Endothelial cell of coronary artery (primary cell): ENCODE measurements at places on chromosomes 3 and 15. TPM values are rescaled to one million over a fixed set of nuclear protein-coding genes. Genes with fewer than 3 reads are reported as not detected.

Gene MAP4
- total RNA-seq: 56.0 and 83.9 TPM in 2 replicates

Gene C3orf20
- under 0.01 TPM in 2 replicates for total RNA-seq

Gene CD96
- total RNA-seq: not detected in 2 replicates

Gene WNT5A
- total RNA-seq: 0.09 and 0.75 TPM in 2 replicates

Gene EPHB1
- total RNA-seq: 0.56 and 0.81 TPM in 2 replicates

Gene TLR9
- not detected in 2 replicates for total RNA-seq

Gene ANP32A
- total RNA-seq: 65.6 and 86.5 TPM in 2 replicates

Gene PARP15
- 0.18 and 0.19 TPM in 2 replicates for total RNA-seq

Gene ARL6
- 4.6 and 5.4 TPM in 2 replicates for total RNA-seq

Gene DISP2
- total RNA-seq: 0.18 and 0.19 TPM in 2 replicates

Gene CCDC39
- total RNA-seq: under 0.01 TPM in 1 of 2 replicates, not detected in the other

Gene LRRIQ4
- not detected in 2 replicates for total RNA-seq

Gene DNAJB11
- 59.7 and 62.5 TPM in 2 replicates for total RNA-seq

Gene IGSF11
- not detected in 2 replicates for total RNA-seq

Gene ZIC1
- not detected in 2 replicates for total RNA-seq

Gene CCDC9B
- total RNA-seq: 26.2 and 75.5 TPM in 2 replicates

Gene ZNF774
- 0.72 and 1.0 TPM in 2 replicates for total RNA-seq

Gene RPS17
- 2,634 and 2,840 TPM in 2 replicates for total RNA-seq

Gene DGKG
- 0.09 and 0.19 TPM in 2 replicates for total RNA-seq

Gene RASA2
- total RNA-seq: 12.8 and 15.0 TPM in 2 replicates

Gene RPL39L
- 24.2 and 33.6 TPM in 2 replicates for total RNA-seq

Gene TMEM40
- total RNA-seq: not detected in 2 replicates

Gene SI
- total RNA-seq: not detected in 2 replicates

Gene TM6SF1
- 31.8 and 44.3 TPM in 2 replicates for total RNA-seq

Gene SPATA12
- total RNA-seq: 0.09 and 0.18 TPM in 2 replicates

Gene RYR3
- total RNA-seq: under 0.01 TPM in 1 of 2 replicates, not detected in the other

Gene PLA1A
- 0.18 and 0.28 TPM in 2 replicates for total RNA-seq

Gene CCR3
- total RNA-seq: not detected in 2 replicates

Gene NMNAT3
- total RNA-seq: 0.27 and 0.85 TPM in 2 replicates

Gene DAZL
- total RNA-seq: not detected in 2 replicates

Gene GOLGA6L10
- 0.45 and 0.94 TPM in 2 replicates for total RNA-seq

Gene OR5K4
- total RNA-seq: not detected in 2 replicates

Gene TNFAIP8L3
- 15.8 and 29.9 TPM in 2 replicates for total RNA-seq

Gene SEMA7A
- total RNA-seq: 1.9 and 2.0 TPM in 2 replicates

Gene C15orf61
- 1.3 and 1.4 TPM in 2 replicates for total RNA-seq

Gene ZBBX
- 0.09 TPM in 1 of 2 replicates, not detected in the other for total RNA-seq

Gene MAP6D1
- 0.75 and 1.2 TPM in 2 replicates for total RNA-seq

Gene HIGD2B
- total RNA-seq: not detected in 2 replicates

Gene ARHGAP11A
- 9.2 and 18.5 TPM in 2 replicates for total RNA-seq

Gene PCCB
- total RNA-seq: 46.5 and 51.7 TPM in 2 replicates

Gene ACKR2
- total RNA-seq: 0.18 TPM in 1 of 2 replicates, not detected in the other

Gene CPN2
- not detected in 2 replicates for total RNA-seq
